ENCODE measurements at places on chromosomes 12 and 14.

DNA sequence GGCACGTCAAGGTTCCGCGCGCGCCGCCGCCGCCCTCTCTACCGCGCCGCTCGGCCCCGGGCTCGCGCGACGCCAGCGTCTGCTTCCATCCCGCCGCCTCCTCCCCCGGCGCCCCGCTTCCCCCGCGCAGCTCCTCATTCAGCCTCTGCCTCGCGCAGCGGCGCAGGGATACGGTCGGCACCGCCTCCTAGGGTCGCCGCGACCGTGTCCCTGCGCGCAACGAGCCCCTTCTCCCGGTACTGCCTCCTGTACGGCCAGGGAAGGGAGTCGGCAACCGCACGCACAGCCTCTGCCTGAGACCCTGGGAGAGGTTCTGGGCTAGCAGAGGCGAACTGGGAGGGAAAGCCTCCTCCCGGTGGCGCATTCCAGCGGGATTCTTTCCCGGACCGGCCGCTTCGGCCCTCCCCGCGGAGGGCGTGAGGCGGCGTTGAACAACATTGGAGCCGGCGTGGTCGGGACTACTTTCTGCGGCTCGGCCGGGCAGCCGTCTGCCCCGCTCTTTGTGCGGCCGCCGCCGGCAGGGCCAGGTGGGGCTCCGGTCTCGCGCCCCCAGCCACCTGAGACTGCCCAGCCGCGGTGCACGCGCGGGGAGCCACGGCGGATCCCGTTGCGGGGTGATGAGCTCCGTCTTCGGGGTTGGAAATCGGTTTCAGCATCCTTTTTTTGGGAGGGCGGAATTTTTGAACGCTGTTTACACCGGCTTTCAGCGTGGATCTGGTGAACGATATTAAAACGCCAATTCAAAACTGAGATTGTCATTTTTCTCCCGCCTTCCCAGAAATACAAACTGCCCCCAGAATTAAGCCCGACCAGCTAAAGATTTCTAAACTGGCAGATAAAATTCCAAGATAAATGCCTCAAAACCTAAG lies at the start of gene LRP6:
LRP6 (minus strand) TSS at position 172 of the 869 bp plus-strand sequence. CDS start 309 bp downstream, outside the sequence.
- DNase-seq = peak; percentile 97

DNA sequence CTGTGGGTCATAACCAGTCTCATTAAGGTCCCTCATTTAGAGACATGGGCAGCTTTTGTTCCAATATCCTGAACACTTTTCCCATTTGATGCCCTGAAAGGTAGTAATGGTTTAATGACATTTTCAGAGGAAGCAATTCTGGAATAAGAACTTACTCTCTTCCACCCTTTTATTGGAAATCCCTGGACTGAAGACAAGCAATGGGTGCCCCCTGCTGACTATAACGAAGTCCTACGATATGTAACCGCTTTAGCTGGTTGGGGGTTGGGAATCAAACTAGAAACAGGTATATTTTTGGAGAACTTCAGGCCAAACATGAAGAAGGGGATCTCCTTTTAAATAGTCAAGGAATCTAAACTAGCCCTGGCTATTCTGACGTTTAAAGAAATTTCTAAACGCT lies 20.5 kb downstream of the SARNP start:
- peak; percentile 50 for DNase-seq

DNA sequence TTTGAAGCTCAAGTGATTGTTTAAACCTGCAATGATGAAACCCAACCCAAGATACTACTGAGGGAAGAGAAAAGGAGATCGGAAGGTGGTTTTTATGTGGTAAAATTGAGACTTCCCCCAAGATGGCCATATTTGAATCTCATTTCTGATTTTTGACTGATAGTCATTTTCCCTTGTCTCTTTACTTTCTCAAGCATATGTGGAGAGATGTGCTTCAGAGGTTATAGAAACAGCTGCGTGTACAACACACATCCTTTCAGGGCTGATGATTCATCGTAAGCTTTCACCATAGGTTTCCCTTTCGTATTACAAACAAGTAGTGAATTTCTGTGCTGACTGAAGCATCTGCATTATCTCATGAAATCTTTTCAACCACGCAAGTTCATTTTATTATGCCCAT lies 276.2 kb downstream of the EMP1 start:
- peak; percentile 57 for DNase-seq

GRCh38 chr12:50707396-50707795 lies 56.5 kb upstream of the ATF1 start:
- DNase-seq = no peak

- DNase-seq = no peak
Measured at GRCh38 chr12:46497739-46498138, 125.2 kb upstream of the SLC38A2 start.

- no peak for DNase-seq
Measured at GRCh38 chr14:41087056-41087455, 519.6 kb upstream of the LRFN5 start.

DNA sequence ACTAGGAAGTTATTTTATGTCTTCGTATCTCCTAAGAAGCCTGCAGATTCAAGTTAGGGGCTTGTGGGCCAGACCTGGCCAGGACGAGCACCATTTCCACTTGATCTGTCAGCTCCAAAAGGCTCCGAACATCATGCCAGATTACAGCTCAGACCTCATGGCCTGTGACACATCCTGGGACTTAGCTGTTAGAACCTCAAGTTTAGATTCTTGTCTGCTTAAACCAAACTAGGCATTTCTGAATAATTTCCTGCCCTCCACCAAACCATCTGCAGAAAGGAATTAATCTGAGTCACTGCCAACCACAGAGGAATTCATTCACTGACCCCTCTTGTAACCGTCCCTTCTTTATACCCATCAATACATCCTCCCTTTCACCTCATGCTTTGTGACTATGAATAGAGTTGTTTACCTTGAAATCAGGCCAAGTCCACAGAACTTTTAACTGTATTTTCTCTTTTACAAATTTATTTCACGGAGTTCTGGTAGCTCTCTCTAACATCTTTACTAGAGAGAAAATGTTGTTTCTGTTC lies 120.3 kb downstream of the FBXL14 start:
- DNase-seq = peak; percentile 99

DNA sequence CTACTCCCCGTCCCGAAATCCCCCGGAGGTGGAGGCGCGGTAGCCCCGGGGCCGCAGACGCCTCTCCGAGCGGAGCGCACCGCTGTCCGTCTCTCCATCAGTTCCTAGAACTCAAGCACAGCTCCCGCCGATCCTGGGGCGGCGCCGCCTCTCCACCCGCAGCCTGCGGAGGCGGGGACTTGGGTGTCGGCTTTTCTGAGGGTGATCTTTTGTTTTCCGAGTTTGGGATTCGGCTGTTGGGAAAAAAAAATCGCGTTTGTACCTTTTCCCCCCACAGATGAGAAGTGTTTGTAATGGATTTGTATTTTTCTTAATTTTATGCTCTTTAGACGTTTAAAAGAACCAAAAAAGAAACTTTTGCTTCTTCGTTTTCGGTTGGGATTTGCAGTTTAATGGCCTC lies 26.6 kb downstream of the LRCOL1 start:
- no peak for DNase-seq

DNA sequence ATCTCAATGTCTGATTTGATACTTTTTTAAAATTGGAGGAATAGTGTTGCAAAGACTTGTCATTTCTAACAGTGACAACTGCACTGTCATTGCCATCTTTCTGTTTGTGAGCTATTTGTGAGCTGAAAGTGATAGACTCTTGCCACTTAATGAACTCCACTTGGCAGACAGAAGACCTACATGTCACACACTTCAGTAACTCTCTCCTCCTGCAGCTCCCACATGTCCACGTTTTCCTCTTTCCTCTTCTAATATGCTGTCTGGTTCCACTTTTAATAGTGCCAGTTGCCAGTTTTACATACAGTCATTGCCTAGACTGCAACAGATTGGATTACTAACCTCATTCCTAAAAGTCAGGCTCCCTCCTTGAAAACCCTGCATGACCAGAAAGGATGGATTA lies 121.5 kb downstream of the CAPZA3 start:
- DNase-seq = no peak

GRCh38 chr12:124008595-124008994 lies 35.6 kb downstream of the ZNF664 start:
- no peak for DNase-seq
